AML-193 (cell line): ENCODE measurements at places on chromosomes 13 and 19.

GRCh38 chr19:18675779-18676178 lies 7.7 kb upstream of the CRTC1 start:
- DNase-seq = no peak

DNA sequence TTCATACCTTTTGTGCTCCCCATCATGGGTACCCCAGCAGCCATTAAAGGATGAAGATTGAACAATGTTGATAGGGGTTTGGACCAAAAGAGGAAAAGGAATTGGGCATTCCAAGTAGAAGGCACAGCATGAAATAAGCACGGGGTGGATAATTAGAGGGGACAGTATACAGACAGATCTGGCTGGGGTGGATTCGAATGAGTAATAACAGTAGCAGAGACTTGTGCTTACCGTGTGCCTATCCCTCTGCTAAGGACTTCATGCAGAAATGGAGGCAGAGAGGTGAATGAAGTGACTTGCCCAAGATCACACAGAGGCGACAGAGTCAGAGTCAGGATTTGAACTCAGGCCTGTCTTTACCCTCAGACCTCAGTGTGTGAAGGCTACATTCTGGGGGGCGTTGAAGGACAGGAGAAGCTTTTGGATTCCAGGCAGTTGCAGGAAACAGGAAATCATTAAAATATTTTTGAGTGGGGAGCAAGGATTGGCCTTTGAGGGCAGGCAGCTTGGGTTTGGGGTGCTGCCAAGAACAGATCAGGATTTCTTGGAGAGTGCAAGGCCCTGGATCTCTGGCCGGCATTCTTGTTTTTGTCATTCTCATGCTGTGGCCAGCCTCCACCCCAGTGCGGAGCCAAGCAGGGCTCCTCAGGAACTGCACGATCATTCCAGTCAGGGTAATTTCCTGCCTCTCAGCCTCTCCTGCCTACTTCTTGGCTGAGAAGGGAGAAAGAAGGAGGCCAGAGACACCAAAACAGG lies 18.7 kb downstream of the PAF1 start:
- no peak for DNase-seq

DNA sequence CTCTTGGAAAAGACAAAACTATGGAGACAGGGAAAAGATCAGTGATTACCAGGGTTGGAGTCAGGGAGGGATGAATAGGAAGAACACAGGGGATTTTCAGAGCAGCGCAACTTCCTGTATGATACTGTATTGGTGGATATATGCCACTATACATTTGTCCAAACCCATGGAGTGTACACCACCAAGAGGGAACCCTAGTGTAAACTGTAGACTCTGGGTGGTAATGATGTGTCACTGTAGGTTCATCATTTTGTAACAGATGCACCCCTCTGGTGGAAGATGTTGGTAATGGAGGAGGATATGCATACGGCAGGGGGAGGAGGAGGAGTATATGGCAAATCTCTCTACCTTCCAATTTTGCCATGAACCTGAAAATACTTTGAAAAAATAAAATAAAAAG lies 68.1 kb downstream of the UFM1 start:
- peak; percentile 44 for DNase-seq

DNA sequence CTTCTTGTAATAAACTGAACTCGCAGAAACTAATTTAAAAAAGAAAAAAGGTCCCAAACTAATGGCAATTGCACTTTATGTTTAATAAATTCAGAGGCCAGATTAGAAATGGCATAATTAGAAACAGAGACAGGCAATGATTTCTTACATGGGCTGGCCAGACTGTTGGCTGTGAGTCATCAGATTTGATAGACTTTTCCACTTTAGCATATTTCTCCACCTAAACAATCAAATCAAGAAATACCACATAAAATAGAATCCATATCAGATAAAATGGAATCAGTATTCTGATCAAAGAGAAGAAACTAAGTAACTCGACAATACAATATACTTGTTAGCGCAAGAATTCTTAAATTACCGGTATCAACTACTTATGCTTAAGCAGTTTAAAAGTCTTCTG lies 29.0 kb downstream of the EXOSC8 start:
- DNase-seq = no peak
